IMR-90 (cell line): ENCODE measurements at places on chromosomes 4 and X. TPM values are rescaled to one million over a fixed set of nuclear protein-coding genes. Genes with fewer than 3 reads are reported as not detected.

GNRHR gene
- not detected in 2 replicates for total RNA-seq

DSPP gene
- not detected in 2 replicates for total RNA-seq

DNAAF6 gene
- total RNA-seq = not detected in 2 replicates

CT83 gene
- not detected in 2 replicates for total RNA-seq

PPEF2 gene
- not detected in 2 replicates for total RNA-seq

KCNE5 gene
- 0.18 and 0.28 TPM in 2 replicates for total RNA-seq

HELT gene
- not detected in 2 replicates for total RNA-seq

ADH4 gene
- total RNA-seq = not detected in 2 replicates

NSG1 gene
- total RNA-seq = 0.56 and 0.72 TPM in 2 replicates

DNA sequence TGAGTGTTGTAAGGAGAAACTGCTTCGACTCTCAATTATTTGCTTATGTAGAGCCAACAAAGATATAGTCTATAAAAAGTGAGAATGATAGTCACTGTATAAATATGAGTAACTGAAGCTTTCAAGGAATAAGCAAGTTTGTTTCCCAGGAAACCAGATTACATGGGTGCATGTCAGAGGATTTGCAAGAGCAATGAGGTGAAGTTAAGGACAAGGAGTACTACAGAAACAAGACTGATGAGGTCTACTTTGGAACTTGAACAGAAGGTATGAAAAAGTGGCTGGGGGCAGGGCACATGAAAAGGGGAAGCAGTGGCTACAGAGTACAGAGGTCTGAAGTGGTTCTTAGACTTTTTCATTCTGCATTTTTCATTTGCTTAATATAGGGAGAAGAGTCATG lies 321.0 kb upstream of the CXXC4 start:
- DNase-seq = no peak

DNA sequence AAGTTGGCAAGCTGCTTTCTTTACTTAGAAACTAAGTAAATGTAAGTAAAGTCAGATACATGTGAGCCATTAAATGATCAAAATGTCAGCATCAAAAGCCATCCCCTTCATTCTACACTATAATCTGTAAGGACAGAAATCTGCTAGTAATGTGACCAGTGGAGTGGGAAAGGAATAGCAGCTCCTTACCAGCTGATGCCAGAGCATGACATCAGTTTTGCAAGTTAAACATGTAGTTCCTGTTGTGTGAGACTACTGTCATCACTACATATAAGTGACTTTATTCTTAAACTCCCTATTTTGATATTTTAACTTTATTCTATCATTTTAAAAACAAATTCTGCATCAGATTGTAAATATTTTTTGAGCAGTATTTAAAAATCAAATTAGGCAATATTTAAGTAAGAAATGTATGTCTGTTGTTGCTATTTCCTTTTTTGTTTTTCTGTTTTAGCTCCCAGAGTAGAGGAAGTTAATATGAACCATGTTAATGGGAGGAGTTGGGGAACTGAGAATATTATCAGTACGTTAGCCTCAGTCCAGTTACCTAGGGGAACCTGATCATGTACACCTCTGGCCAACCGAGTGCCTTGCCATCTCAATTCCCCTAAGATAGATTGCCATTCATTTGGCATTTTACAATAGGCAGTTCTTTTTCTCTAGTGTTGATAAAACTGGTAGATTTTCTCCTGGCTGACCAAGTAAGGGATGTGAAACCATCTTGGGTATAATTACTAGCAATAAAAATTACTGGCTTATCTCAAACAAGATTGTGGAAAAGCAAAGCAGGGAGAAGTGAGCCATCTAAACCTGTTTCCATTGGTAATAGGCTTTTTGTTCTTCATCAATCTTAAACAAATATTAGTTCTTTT lies 34.7 kb downstream of the CCNI start:
- peak; percentile 57 for DNase-seq

DNA sequence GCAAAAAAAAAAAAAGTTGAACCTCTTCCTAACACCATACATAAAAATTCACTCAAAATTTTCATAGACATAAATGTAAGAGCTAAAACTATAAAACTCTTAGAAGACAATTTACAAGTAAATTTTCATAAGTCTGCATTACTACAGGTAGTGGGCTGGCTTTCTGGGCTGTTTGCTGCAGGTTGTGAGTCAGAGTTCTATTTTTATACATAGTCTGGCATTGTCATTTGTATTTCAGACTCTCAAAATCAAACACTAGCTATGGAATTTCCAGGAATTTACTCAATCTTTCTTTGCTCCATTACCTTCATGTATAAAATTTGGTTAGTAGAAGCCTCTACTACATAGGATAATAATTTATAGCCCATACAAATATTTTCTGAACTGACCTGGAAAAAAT lies 227.2 kb downstream of the COX18 start:
- DNase-seq = no peak

GRCh38 chr4:89072921-89073320 lies 15.9 kb upstream of the FAM13A start:
- no peak for DNase-seq

GRCh38 chrX:108123591-108124366 lies 32.2 kb downstream of the ATG4A start:
- no peak for DNase-seq

DNA sequence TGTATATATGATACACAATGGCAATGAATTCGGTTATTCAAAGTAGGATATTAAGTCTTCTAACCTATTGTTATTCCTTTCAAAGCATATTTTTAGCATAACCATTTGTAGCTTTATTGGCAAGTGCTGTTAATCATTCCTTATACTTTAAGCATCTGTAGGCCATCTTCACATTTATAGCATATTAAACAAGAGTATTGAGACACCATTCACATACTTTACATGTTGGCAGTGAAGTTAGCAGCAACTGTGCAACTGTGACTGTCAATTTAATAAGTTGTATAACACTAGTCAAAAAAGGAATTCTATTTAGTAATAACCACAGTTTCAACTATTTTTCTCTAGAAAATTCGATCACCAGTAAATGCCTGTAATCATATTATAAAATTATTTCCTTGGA lies 107.3 kb upstream of the MYOZ2 start:
- no peak for DNase-seq

- no peak for DNase-seq
Measured at GRCh38 chr4:77179519-77179918, 22.5 kb downstream of the CCNG2 start.

DNA sequence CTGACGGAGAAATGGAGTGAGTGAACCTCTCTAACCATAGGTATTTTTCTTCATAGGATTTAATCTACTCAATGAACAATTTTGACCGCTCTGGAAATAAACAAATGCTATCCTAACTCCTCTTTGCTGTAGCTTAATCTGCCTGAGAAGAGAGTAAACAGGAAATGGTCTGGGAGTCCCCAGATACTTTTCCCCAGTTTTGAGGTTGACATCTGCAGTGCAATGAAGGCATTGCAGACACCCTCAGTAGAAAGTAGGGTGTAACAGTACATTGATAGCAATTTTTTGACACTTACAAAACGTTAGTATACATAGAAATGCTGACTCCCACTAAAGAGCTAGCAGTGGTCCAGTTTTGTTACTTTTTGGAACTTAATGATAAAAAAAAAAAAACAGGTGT lies 495.9 kb upstream of the FAM241A start:
- DNase-seq = no peak

DNA sequence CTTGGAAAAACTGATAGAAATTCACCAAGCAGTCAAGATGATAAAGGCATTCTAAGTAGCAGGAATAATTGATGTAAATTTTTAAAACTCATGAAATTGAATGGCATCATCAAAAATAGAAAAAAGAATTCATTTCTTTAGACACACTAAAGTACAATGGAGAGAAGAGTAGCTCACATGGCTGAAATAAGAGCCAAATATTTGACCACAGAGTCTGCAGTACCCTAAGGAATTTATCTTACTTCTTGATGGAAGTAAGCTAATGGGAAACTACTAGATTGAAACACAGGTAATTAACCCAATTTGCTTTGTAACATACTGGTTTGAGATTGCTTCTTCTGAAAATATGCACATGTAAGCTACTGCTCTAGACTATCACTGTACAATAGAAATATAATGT lies 70.8 kb upstream of the GPM6A start:
- DNase-seq = no peak

DNA sequence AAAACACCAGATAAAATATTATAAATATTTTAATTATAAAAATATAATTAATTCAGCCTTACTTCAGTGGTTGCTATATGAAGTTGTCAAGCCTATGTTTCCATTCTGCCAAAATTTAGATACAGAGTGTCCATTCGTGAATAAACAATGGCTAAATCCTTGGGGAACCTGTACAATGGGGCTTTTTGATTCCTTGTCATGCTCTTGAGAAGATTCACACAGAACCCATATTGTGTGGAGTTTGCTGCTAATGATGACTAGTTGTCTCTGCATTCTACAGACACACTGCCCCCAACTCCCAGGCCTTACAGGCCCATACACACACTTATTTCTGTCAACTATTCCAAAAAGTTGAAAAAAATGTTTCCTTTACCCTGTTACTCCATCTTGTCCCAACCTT lies 33.4 kb upstream of the MAGEC2 start:
- DNase-seq = no peak

DNA sequence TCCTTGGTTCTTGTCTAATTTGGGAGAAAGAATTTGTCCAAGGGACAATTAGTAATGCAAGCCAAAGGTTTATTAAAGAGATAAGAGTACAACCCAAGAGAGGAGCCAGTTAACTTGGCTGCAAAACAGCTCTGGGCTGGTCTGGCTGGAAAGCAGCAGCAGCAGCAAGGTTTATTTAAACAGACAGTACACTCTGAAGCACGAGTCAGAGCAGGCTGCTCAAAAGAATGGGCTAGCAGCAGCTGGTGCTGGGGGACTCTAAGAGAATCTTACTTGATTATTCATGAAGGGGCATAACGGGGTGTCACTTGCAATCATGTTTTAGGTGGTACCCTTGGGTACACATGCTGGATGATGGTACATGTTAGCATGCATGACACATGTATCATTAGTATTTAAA lies 17.1 kb upstream of the CT47C1 start:
- peak; percentile 4 for DNase-seq
